ENCODE measurements at places on chromosomes 6 and 20. TPM values are rescaled to one million over a fixed set of nuclear protein-coding genes. Genes with fewer than 3 reads are reported as not detected.

Gene C20orf96
- polyA plus RNA-seq, result 1.1 TPM

Gene EPB41L1
- 0.83 TPM for polyA plus RNA-seq

Gene MOCS1
- polyA plus RNA-seq, result 0.19 TPM

Gene IMPG1
- polyA plus RNA-seq, result not detected

Gene MUCL3
- not detected for polyA plus RNA-seq

Gene RAB44
- polyA plus RNA-seq, result not detected

Gene CST1
- polyA plus RNA-seq, result not detected

Gene DDRGK1
- 52.1 TPM for polyA plus RNA-seq

Gene EBF4
- 1.1 TPM for polyA plus RNA-seq

Gene ULBP2
- 0.33 TPM for polyA plus RNA-seq

Gene HSPA1L
- 1.2 TPM for polyA plus RNA-seq

Gene MYB
- polyA plus RNA-seq, result not detected

Gene BTN1A1
- polyA plus RNA-seq, result 3.7 TPM

Gene LRRN4
- polyA plus RNA-seq, result not detected

Gene SENP6
- polyA plus RNA-seq, result 63.6 TPM

Gene CHD6
- 56.1 TPM for polyA plus RNA-seq

Gene EPPIN
- polyA plus RNA-seq, result not detected

Gene ARMC12
- polyA plus RNA-seq, result 0.39 TPM

Gene MYCT1
- polyA plus RNA-seq, result not detected

Gene DEFB115
- polyA plus RNA-seq, result not detected

Gene PACRG
- not detected for polyA plus RNA-seq

Gene JAG1
- not detected for polyA plus RNA-seq

Gene LST1
- polyA plus RNA-seq, result 20.5 TPM

Gene MROH8
- polyA plus RNA-seq, result 2.0 TPM

Gene ATF6B
- 25.5 TPM for polyA plus RNA-seq
